ENCODE measurements at places on chromosomes 12 and 14.
A peak's percentile ranks its signal among the peaks of the same experiment; 100 is the strongest.

DNA sequence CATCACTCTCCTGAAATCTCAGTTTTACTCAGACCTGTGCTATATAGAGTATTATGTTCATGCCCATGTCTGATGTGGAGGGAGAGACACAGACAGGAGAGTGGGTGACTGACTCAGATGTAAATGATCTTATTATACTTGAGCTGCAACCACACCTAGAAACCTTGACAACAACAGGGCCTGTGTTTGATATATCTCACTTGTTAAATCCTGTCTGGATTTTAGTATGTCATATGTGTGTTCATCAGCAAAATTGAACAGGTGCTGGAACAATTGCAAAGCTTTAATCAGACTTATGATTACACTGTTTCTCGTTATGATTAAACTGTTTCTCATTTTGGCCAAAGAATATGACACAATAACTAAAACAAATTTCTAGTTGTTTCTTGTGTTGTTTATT is 37.7 kb downstream of the DIP2B start:
- ATAC-seq, result peak; percentile 34

GRCh38 chr12:30813525-30814294 is 59.0 kb upstream of the CAPRIN2 start:
- no peak for ATAC-seq

DNA sequence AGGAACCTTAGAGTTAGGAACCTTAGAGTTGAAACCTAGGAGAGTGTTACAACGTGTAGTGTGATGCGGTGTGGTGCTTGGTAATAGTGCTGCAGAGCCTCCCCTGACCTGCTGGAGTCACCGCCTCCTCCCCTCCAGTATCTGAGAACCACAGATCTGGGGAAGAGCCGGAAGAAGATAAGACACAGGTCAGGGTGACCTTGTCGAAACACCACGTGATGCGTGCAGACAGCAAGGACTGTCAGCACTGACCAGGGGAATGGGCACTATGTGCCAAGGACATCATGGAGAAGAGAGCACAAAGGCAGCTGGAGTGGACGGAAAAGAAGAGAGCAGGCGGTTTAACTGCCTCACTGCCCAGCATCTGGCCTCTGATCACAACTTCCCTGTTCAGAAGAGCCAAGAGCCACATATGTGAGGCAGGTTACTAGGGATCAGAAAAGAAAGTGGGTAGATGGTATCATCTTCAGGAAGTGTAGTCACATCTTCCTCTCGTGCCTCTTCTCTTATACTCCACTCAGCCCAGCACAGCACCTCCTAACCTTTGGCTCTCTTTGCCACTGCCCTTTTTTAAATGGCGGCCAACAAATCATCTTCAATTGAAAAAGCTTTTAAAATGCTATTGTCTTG is 93.7 kb downstream of the TESC start:
- no peak for ATAC-seq

DNA sequence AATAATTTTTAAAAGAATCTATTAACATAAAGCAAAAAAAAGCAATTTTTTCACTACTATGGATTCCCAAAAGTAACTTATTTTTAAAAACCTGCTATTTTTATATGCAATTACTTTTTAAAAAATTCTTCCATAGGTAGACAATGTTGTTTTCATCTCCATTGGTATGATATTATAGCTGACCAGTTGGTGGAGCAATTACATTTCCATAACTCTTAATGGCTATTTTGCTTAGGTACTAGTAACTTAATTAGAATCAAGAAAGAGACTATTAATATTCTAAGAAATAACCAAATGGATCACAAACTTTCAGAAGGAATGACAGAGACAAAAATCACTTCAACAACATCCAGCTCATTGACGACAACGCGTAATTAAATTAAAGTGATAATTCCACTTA is 64.7 kb upstream of the PTCSC3 start:
- no peak for ATAC-seq

DNA sequence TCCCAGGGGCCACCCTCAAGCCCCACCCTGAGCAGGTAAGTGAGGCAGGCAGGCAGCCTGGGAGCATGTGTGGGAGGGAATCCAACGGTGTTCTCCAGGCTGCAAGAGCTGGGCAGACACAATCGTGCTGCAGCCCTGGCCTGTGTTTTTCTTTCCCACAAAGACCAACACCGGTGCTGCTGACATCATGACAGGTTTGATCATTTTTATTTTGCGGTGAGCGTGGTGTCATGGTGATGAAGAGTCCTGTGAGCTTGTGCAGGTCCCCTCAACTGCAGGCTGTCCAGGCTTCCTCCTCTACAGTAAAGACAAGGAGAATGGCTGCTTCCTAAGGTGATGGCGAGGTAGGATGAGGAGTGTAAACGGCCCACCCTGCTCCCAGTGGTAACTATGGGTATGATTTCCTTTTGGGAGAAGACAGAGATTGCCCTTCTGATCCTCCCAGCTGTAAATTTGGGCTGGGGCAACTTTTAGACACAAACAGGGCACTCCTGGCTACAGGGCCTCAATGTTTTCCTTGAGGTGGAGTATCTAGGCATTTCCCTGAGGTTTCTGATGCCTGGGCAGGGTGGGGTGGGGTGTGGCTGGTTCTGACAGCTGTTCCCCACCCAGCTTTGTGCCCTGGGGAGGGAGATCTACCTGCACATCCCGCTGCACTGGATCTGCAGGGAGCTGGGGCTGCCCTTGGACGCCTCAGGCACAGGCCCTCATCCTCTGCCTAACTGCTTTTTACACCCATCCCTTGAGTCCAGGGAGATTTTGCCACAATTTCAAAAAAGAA is 109.1 kb downstream of the VCPKMT start:
- no peak for ATAC-seq

DNA sequence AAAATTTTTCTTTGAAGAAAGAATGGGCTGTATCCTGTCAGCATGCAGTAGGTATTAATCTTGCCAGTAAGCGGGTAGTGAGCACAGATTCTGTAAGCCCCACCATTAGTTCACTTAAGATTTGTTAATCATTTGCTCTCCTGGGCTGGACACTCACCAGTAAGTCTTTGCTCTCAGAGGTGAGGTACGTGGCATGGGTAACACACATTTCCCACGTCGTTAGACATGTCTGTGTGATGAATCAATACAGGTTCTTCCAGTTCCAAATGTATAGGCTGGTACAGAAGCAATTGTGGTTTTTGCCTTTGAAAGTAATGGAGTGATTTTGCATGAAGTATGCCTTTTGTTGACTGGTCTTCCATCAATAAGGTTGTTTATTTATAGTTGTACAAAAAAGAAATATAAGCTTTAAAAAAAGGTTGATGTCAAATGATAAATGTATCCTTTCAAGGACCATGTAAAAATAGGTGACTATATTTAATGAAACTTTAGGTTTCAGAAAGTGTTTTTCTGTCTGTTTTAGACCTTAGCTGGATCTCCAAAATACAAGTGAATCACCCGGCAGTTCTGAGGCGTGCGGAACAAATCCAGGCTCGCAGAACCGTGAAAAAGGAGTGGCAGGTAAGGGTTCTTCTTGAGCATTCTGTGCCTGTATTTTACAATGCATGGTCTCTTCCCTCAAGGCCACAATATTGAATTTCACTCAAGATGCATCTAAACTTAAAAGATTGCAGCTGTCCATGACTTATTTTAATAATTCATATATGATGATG is 45.5 kb downstream of the DERA start:
- no peak for ATAC-seq

DNA sequence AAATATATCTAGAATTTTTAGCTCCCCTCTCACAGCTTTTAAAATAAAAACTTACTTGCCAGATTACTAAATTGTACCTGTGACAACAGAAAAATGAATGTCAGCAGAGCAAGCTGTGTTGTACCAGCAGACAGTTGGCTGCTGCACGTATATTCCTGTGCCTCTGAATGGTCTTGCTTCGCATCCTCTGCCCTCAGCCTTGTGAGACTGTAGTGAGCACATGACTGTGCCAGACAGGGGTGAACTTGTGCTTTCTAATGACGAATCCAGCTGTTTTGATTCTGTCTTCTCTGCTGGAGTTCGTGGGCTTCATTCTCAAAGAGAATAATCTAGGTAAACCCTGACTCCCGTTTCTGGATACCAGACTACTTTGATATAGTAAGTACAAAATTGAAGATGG is 58.3 kb upstream of the FRMD6 start:
- peak; percentile 32 for ATAC-seq

DNA sequence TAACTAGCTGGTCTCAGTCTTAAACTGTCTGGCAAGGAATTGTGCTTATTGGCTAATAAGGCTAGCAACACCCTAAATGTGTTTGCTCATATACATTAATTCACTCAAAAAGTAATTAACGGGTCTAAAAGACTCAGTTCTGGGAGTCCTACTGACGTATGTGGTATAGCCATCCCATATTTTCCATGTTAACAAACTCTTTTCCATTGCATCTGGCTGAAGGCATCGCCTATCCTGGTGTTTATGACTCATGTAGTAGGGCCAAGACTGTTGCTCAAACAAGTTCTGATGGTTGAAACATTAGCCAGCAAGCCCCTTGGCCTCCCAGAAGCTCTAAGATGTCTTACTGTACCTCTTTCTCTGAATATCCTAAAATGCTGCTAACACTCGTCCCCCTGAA is 98.5 kb downstream of the PHLDA1 start:
- ATAC-seq, result no peak

DNA sequence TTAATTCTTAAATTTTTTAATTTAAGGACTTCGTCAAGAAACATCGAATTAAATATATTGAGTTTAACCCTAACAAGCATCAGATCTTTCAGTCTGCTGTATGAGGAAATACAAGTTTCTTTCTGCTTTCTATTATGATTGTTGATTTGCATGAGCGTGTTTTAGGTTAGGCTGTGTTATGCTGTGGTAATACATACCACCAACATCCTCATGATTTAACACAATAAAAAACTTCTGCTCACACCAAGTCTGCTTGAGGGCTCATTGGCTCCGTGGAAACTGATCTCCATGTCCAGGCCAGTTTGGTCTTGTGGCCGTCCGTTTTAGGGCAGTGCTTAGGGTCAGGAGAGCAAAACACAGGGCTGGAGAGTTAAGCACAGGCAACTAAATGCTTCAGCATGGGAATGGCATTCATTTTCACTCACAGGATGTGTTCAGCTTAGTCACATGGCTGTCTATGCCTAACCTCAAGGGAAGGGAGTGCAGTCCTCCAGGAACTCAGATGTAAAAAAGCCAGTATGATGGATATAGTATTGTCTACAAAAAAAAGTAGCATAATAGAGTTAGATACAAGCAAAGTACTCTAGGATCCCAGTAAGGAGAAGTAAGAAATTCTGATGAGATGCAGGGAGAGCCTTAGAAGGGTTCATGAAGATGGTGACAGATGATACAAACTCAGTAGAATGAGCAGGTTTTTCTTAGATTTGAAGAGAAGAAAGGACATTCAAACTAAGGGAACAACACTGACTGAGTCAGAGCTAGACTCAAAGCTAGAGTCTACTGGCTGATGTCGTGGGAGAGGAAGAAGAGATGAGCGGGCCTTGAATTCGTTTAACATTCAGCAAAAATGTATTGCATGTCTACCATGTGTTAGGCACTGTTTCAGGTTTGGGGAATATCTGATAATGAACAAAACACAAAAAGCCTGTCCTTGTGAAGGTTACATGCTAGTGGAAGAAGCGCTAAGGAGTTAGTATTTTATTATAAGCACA is 16.3 kb downstream of the MARK3 start:
- peak; percentile 79 for ATAC-seq

- no peak for ATAC-seq
These were observed 10.6 kb downstream of the GRIP1 start for GRCh38 chr12:66668311-66668710.
